ENCODE measurements at places on chromosomes 13 and 19.
A peak's percentile ranks its signal among the peaks of the same experiment; 100 is the strongest.

DNA sequence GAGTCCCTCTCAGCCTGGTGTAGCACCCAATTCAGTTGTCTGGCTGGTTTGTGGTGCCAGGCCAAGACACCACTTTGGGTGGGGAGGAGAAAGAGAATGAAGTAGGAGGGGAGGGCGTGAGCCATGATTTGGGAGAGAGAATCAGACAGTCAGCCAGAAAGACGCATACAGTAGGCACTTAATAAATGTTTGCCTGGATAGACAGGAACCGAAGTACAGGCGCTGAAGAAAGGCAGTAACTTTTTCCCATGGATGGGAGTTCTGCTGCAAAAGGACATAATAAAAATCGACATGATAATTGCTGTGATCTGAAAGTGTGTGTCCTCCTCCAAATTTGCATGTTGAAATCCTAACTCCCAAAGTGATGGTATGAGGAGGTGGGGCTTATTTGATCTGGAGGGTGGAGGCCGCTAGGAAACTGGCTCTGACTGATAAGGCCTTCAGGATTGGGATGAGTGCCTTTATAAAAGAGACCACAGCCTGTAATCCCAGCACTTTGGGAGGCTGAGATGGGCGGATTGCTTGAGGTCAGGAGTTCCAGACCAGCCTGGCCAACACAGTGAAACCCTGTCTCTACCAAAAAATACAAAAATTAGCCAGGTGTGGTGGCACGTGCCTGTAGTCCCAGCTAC is 38.4 kb upstream of the PDCD5 start:
- DNase-seq, result no peak

- DNase-seq, result peak; percentile 36
These were observed 254.2 kb downstream of the ITGBL1 start for GRCh38 chr13:101706651-101707050.

DNA sequence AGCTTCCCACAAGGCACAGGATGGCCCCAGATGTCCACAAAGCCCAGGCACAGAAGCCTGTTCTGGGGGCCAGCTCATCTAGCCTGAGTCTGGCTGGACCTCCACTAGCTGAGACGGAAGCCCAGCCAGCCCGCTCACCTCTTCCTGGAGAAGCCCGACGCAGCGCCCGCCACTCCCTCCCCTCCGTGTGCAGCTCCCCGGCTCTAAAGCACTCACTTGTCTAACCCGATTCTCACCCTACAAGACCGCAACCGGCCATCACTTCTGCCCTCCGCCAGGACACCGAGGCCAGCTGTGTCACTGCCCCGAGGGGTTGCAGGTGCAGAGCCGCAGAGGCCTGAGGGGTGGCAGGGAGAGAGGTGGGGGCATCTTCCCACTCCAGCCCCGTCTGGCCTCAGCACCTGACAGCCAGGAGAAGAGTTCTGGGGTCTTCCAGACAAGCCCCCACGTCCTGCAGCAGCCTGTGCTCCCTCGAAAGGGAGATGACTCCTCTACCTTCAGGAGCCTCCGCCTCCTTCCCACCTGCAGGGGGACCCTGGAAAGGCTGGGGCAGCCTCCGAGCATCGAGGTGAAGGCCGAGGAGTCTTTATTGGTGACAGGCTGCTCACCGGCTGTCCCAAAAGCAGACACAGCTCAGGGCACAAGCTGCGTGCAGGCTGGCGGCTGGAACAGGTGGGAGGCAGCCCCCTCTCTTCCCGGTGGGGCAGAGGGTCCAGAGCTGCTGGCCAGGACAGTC is 5.9 kb upstream of the DIRAS1 start:
- DNase-seq, result no peak

GRCh38 chr13:31905961-31906360 is 125.6 kb upstream of the FRY start:
- DNase-seq, result no peak

GRCh38 chr13:109346060-109346459 is 440.3 kb downstream of the IRS2 start:
- DNase-seq, result no peak

- no peak for DNase-seq
These were observed 302.8 kb downstream of the TEX29 start for GRCh38 chr13:111623208-111623607.

DNA sequence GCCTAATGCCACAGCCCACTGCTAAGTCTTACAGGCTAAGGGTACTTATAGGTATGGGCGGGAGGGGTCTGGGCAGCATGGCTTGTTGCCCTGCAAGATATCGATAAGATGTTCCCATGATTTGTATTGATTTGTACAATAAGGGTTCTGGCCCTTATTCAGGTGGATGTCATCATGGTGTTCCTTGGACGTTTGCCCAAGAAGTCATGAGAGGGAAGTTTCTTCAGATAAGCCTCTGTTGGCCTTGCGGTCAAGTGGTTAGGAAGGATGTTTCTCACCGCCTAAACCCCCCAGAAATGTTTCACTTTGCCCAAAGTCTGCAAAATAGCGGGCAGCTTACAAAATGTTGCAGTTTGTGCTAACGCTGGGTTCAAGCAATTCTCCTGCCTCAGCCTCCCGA is 7.3 kb downstream of the PARP4 start:
- DNase-seq, result peak; percentile 10

DNA sequence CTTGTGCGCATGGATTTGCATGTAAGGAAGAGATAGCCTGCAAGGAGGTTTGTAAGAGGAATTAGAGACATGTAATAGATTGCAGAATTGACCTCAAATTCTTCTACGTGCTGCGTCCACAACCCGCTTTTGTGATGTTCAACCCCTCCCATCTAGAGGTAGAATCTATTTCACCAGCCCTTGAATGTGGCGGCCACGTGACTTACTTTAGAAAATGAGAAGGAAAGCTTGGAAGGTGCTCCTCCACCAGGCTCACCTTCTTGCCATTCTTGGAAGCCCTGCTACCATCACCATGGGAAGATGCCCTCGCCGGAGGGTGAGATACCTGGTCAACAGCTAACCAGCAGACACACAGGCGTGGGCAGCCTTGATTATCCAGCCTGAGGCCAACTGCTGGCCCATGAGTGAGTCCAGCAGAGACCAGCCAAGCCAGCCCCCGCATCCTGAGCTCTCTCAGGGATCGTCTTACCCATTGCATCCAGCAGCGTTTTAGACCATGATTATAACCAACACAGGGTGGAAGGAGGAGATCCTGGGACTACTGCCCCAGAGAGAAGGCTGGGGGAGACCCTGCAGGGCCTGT is 7.6 kb upstream of the PEPD start:
- no peak for DNase-seq

- no peak for DNase-seq
These were observed 6.8 kb downstream of the KANK2 start for GRCh38 chr19:11190501-11190900.

DNA sequence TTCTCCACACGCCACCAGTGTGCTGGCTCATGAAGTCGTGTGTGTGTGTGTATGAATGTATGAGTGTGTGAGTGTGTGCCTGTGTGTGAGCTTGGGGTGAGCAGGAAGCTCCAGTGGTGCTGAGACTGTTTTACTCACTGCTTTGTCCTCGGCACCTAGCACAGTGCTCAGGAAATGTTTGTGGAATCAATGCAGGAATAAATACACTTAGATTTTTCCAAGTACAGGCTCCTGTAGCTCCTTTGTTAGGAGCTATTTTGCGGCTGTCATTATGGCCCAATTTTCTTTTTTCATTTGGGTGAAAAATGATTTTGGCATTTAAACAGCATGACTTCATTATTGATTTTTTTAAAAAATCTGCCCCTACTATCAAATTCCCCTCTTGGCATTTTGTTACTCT is 193.5 kb upstream of the KL start:
- no peak for DNase-seq

- DNase-seq, result no peak
These were observed 1.5 kb upstream of the EHD2 start for GRCh38 chr19:47711652-47712242.

GRCh38 chr13:91740756-91741155 is 342.3 kb downstream of the GPC5 start:
- DNase-seq, result no peak

DNA sequence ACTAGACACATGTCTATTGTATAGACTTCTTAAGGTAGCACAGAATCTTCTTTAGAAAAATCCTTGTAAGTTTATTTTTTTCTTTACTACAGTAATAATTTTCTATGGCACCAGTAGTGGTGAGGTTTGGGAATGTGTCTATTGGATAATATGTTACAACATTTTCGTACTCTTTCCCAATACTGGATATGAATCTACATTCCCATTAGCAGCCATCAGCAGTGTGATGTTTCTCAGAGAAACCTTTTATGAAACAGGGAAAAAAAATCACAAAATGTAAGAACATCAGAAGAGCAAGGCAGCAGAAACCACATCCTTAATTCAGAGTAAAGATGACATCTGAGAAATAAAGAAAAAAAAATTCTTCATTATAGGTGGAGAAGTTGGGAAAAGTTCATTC is 83.3 kb downstream of the POSTN start:
- DNase-seq, result no peak

- DNase-seq, result no peak
These were observed 38.4 kb upstream of the CSNK1A1L start for GRCh38 chr13:37143911-37144310.

DNA sequence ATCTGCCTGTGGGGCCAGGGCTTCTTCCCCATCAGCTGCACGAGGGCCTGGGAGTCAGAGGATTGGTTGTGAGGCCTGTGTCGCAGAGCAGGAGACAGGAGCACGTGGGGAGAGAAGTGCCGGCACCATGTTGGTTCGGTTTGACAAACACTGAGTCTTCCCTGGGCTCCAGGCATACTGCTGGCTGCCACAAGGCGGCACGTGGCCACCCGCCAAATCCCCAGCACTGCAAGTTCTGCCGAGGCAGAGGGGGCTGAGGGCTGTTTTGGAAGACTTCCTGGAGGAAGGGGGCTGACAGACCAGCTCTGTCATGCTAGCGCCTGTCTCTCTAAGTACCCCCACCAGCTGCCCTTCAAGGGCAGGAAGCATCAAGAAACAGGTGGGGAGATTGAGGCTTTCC is 9.5 kb downstream of the SHANK1 start:
- no peak for DNase-seq

GRCh38 chr13:30301827-30302226 is 5.5 kb downstream of the KATNAL1 start:
- DNase-seq, result no peak

GRCh38 chr13:50697746-50698539 is 145.5 kb downstream of the DLEU7 start:
- DNase-seq, result no peak

GRCh38 chr19:30634996-30635975 is 263.1 kb downstream of the ZNF536 start:
- no peak for DNase-seq

DNA sequence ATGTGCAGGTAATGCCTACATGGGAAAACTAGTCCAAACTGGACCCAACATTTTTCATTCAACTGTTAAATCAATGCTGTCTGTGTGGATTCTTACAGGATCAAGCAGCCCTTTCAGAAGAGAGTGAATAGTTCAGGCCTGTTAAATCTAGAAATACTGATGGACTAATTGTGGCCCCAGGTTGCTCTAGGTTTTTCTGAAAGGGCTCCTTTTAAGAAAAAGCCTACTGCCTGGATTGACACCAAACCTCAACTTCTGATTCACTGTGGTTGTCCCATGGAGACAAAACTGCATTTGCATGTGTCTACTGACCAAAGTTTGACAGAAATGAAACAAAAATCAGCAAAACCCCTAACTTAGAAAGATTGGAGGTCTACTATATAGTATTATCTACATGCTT is 437.0 kb downstream of the KLF12 start:
- no peak for DNase-seq

GRCh38 chr13:91804724-91805123 is 406.3 kb downstream of the GPC5 start:
- DNase-seq, result no peak

GRCh38 chr19:6060600-6061375 is 49.5 kb downstream of the RFX2 start:
- DNase-seq, result no peak

- DNase-seq, result no peak
These were observed 13.4 kb downstream of the UBXN6 start for GRCh38 chr19:4443966-4444764.

DNA sequence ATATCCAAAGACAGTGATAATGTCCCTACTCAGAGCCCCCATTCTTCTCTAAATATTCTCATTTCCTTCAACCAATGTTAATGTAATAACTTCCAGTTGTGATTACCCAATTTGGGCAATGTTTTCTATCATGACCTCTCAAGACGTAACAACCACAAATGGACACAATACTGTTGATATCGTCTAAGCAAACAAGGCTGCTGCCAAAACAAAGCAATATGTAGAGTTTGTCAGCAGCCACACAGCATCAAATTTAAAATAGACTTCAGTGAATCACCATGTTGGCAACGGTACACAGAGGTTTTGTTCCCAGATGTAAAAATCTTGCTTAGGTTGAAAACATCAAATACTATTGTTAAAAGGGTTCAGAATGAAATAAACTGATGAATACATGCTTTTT is 205.1 kb downstream of the DACH1 start:
- DNase-seq, result no peak

- DNase-seq, result no peak
These were observed 17.9 kb downstream of the UBAC2 start for GRCh38 chr13:99218545-99218944.
